ENCODE measurements at places on chromosomes 2 and 18.
A peak's percentile ranks its signal among the peaks of the same experiment; 100 is the strongest.

DNA sequence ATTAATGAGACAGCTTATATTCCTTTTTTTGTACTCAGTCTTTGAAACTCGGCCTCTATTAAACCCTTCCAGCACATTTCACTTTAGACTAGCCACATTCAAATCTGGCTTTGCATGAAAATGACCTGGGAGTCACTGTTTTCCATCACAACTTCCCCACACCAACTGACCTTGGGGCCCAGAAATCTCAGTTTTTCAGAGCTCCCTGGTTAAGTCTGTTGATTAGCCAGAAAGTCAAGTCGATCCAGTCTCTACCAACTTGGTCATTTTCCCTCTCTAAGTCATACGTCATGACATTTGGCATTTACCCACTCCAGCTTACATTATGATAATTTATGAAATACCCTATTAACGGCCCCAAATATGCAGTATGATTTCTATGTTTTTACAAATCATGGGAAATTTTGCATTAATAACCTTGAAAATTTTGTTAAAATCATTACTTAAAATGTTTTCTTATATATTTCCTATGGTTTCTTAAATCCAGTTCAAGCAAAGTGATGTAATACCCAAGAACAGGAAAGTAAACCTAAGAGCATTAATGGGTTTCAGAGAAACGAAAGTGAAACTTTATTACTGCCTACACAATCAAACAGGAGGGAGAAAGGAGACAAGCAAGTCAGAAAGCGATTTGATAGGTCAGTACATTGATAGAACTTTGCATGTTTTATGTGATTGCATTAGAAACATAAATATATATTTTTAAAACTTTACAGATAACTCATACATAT lies 77.1 kb downstream of the SPATS2L start:
- no peak for DNase-seq

DNA sequence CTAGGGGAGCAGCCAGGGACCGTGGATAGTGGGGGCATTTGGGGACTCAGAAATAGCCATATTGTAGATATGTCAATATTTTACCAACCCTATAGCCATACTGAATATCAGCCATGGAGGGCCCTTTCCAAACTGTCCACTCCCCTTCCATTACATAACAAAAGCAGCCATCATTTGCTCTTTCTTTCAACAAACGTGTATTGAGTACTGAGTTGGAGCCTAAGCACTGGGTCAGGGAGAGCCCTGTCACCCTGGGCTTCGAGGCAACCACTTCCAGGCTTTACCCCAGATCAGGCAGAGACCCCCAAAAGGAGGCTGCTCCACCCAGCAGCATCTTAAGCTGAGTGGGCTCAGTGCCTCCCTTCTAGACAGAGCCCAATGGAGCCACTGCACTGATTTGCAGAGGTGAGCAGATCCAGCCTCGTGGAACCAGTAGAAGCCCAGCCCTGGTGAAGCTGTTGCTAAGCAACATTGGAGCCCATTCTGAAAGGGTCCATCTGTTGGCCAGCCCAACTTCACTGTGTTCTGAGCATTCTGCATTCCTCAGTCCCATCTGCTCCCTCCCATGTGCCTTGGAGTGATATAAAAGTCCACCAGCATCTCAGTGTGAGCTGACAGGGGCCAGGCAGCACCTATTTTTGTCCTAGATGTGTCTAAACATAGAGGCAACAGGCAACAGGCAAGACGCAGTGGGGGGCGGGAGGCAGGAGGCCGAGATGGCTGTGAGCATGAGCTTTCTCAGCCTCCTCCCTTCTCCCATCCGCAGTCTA lies 112.1 kb downstream of the PLB1 start:
- no peak for DNase-seq

GRCh38 chr2:98757904-98758421 lies 27.0 kb upstream of the MGAT4A start:
- DNase-seq, result peak; percentile 54

- DNase-seq, result no peak
Observed at GRCh38 chr2:206859330-206859739, 80.0 kb upstream of the CPO start.

GRCh38 chr2:8229546-8229986 lies 452.3 kb upstream of the ID2 start:
- DNase-seq, result peak; percentile 48

DNA sequence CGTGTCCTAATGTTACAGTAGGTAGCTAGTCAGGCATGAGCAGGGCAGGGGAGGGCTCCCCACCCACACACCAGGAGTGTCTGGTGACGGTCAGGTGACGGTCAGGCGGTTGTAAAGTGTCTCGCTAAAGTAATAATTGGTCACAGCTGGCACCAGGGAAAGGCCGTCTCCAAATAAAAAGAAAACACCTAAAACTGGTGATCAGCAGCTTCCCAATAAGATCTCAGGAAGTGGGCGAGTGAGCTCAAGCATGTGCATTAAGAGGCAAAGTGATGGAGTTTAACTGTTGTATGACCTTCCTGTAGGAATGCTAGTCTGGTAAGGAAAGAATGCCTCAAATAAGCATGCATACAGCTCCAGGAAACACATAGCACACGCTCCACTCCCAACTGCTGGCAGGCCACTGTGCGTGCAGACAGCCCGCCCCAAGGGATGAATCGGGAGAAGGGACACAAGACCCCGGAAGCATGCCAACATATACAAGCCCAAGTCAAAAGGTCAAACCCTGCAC lies 177.1 kb downstream of the RNF144A start:
- DNase-seq, result no peak

DNA sequence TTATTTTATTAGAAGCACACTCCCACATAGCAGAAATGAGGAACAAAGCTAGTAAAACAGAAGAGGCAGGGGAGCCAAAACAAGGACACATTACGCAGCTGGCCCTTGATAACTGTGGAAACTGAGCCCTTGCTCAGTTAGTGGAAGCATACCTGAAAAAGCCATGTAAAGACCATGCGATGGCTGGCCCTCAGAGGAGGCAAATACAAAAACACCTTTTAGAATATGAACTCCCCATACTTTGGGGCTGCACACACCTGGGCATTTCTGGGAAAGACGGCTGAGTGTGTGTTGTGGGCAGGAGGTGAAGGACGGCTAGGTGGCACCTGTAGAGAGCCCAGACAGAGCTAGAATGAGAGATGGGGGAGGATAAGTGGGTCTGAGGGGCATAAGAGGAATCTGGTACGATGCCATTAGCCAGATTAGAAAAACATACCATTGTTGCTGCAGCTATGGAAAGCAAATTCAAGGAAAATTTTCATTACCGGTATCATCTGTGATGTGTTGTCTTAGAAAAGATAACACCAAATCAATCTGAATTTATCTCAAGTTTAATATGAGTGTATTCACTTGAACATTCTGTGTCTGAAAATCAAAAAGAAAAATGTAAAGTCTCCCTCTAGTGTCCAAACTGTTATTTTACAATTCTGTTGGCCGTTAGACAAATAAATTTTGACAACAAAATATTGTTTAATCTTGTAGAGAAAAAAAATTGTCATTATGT lies 45.2 kb upstream of the SULT1C3 start:
- DNase-seq, result no peak

DNA sequence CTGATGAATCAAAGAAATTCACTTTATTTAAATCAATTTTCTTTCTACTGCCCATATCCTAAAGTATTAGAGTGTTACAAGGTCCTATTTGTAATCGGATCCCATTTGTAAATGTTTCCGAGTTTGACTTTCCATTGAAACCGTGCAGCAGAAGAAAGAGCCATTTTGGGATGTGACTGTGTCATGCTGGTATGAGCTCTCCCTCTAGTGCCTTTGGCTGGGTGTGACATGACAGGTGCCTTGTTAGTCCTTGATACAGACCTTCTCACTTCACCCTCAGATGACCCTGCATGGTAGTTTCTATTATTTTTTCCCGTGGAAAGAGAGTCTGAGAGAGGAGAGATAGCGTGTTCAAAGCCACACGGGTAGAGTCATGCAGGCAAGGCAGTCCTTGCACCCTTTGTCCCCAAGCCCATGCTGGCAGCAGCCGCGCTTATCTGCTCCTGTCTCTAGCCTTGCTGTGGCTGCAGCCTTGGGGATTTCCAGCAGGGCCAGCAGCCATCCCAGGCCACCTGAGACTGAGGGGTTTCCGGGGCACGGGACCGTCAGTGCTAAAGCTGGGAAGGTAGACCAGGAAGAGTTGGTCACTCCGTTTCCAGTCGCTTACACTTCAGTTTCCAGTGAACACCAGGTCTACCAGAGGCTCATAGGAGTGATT lies 21.4 kb downstream of the CHMP1B start:
- DNase-seq, result no peak

DNA sequence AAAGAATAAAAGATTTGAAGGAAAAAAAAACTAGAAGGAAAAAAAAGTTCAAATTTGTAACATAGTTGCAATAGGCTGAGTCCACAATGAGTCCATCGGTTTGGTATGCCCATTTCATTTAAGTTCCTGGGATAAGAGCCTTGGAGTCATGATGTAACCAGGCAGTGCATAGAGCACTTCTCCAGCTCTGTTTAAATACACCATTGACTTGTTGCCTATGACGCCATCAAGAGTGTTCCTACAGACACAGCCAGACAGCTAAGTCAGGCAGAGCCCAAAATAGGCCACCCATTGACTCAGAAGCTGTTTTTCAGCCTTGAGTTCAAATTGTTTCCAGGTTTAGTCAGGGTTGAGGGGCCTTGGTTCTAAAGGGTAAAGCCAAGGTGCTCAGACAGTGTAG lies 44.9 kb downstream of the SOCS6 start:
- DNase-seq, result no peak

DNA sequence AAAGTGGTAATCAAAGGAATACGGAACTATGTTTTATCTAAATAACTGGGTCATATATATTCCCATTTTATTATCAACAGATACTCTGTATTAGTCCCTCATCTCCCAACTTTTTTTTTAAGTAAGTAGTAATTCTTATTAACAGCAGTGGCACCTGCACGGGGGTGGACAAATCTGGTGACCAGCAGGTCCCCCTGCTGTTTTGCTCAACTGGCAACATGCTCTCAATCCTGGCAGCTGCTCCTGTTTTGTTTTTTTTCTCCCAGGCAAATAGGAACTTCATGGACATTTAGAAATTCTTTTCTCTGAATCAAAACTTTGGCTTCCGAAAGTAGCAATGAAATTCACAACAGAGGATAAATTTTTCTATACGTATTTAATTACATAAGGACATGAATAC lies 193.5 kb downstream of the SS18 start:
- DNase-seq, result no peak

GRCh38 chr2:130920415-130921163 lies 83.9 kb downstream of the ARHGEF4 start:
- peak; percentile 54 for DNase-seq

- DNase-seq, result no peak
Observed at GRCh38 chr2:210049831-210050230, 47.4 kb downstream of the RPE start.

All from stimulated activated CD4-positive, alpha-beta T cell treated with anti-CD3 and anti-CD28 coated beads, Interleukin-4, amount 100 ng/mL, for 4 hours (primary cell).